ENCODE measurements at places on chromosomes 3 and 15. TPM values are rescaled to one million over a fixed set of nuclear protein-coding genes. Genes with fewer than 3 reads are reported as not detected.

The ATR gene
- total RNA-seq, result 13.7 TPM

The GNAT1 gene
- total RNA-seq, result not detected

GRCh38 chr3:124586126-124587052 lies 143.9 kb upstream of the UMPS start:
- DNase-seq, result no peak

DNA sequence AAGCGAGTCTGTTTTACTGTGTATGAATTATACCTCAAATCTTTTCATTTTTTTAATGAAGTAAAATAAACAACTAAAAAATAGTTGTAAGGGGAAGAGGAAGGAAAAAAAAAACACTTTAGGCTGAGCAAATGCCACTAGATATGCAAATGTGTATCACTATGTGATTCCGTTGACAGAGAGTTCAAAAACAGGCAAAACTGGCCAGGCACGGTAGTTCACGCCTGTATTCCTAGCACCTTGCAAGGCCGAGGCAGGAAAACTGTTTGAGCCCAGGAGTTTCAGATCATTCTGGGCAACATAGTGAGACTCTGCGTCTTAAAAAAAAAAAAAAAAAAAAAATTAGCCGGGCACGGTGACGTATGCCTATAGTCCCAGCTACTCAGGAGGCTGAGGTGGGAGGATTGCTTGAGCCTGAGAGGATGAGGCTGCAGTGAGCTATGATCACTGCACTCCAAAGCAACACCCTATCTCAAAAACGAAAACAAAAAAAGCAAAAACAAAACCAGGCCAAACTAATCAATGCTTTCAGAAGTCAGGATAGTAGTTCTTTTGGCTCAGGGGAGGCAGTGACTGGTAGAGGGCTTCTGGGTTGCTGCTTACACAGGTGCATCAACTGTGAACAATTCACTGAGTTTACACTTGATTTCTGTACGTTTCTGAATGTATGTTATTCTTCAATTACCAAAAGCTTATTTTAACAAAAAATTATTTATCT lies 7.4 kb downstream of the PRC1 start:
- DNase-seq, result no peak

The LDHAL6B gene
- total RNA-seq, result not detected

The CCR8 gene
- not detected for total RNA-seq

The SAMD7 gene
- not detected for total RNA-seq

DNA sequence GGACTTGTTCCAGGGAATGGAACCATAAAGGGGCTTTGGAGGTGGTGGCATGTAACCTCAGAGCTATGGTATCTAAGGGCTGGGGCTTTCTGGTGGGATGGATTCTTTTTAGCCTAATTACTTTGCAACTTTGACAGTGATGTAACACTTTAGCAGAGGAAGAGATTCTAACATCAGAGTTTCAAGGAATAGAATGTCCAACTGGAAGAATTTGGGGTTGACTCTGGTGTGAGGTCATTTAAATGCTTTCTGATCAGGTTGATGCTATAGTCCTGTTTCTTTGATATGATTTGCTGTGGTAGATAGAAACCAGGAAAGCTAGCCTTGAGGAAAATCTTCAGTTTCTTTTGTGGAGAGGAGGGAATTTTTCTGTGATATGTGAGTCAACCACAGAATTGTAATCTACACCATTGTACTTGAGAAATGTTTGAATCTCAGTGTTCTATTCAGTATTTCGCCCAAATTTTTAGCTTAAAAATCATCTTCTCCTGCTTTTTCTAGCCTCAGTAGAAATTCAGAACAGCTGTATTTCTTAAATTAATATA lies 40.0 kb downstream of the ATP2C1 start:
- DNase-seq, result no peak

- DNase-seq, result no peak
Measured at GRCh38 chr3:112745567-112746248, 101.0 kb downstream of the CD200R1L start.

DNA sequence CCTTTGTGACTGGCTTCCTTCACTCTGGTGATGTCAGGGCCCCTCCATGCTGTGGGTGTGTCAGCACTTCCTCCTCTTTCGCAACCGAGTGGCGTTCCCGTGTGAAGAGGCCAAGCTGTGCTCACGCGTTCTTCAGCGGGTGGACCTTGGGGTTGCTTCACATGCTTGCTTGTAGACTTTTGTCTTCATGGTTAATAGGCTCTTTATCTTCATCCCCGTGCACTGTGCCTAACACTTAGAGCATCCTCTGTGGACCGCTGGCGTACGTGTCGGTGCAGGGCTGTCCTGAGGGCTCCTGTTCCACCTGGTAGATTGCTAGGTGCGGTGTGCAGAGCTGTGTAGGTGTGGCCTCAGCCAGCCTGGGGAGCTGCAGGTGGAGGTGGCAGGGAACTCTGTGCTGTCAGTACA lies 182.3 kb downstream of the OR4M2 start:
- peak; percentile 53 for DNase-seq

The CCDC33 gene
- total RNA-seq, result 0.46 TPM

DNA sequence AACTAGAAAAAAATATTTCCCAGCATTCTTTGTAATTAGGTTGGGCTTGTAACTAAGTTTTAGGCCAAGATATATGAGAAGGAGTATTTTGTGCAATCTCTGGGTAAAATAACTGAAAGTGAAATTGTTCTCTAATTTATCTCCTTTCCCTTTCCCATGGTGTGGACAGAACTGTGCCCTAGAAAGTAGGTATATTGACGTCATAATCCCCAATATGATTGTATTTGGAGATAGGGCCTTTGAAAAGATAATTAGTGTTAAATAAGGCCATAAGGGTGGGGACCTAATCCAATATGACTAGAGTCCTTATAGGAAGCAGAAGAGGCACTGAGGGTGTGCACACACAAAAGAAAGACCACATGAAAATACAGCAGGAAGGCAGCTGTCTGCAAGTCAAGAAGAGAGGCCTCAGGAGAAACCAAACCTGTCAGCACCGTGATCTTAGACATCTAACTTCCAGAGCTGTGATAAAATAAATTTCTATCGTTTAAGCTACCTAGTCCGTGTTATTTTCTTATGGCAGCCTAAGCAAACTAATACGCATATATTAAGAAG lies 106.6 kb downstream of the KCNH8 start:
- no peak for DNase-seq

GRCh38 chr3:152346740-152347139 lies 78.0 kb downstream of the MBNL1 start:
- no peak for DNase-seq

- DNase-seq, result no peak
Measured at GRCh38 chr3:26104851-26105251, 315.0 kb downstream of the OXSM start.

- DNase-seq, result no peak
Measured at GRCh38 chr3:48697952-48698351, 12.2 kb upstream of the NCKIPSD start.

DNA sequence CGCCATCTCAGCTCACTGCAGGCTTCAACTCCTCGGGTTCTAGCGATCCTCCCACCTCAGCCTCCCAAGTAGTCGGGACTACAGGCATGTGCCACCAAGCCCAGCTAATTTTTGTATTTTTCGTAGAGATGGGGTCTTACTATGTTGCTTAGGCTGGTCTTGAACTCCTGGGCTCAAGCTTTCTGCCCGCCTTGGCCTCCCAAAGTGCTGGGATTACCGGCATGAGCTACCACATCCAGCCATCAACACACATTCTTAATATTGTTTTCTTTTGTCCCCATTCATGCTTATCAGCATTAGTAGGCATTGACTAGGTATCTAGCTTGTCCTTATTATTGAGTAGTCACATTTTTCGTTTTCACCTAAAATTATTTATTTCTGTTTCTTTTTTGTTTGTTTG lies 168.3 kb downstream of the GHSR start:
- no peak for DNase-seq

The TMEM212 gene
- not detected for total RNA-seq

The ZNF592 gene
- 24.3 TPM for total RNA-seq

GRCh38 chr3:146117406-146118285 lies 43.3 kb downstream of the PLOD2 start:
- no peak for DNase-seq

DNA sequence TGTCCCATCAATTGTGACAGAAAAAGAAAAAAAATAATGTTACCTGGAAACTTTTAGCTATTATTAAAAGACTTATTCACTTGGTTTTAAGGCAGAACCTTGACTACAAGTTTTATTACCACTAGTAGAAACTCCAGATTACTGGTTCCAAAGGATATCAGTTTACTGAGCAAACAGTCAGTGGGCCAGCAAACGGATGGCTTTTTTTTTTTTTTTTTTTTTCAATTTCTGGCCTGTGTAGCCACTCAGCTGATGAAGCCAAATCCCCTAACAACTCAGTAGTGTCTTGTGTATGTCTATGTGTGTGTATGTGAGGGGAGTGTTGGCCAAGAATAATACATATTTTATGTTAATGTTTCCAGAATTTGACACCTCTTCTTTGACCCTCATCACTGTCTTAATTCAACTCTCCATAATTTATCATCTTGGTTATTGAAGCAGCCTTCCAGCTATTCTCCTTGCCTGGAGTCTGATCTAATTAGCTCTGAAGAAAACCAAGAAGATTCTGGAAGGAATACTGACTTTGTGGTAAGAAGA lies 724.9 kb downstream of the NSUN3 start:
- no peak for DNase-seq

- DNase-seq, result no peak
Measured at GRCh38 chr3:168497183-168497582, 401.5 kb upstream of the GOLIM4 start.

The ONECUT1 gene
- not detected for total RNA-seq

The TTC21A gene
- 4.5 TPM for total RNA-seq

The STRC gene
- total RNA-seq, result 1.4 TPM

The CHRNA7 gene
- total RNA-seq, result 1.8 TPM

- DNase-seq, result no peak
Measured at GRCh38 chr15:77335298-77335697, 84.6 kb downstream of the PEAK1 start.

- no peak for DNase-seq
Measured at GRCh38 chr3:160685144-160685766, 8.3 kb downstream of the ARL14 start.

The MESP2 gene
- 0.84 TPM for total RNA-seq
